Activated CD4-positive, alpha-beta memory T cell treated with anti-CD3 and anti-CD28 coated beads, Interleukin-2, amount 10 ng/mL, durations not matched to agents 7 days and 5 days (primary cell): ENCODE measurements at places on chromosomes 2 and 18. TPM values are rescaled to one million over a fixed set of nuclear protein-coding genes. Genes with fewer than 3 reads are reported as not detected.
A peak's percentile ranks its signal among the peaks of the same experiment; 100 is the strongest.

PDCD1 gene
- 17.9 TPM for total RNA-seq

DNA sequence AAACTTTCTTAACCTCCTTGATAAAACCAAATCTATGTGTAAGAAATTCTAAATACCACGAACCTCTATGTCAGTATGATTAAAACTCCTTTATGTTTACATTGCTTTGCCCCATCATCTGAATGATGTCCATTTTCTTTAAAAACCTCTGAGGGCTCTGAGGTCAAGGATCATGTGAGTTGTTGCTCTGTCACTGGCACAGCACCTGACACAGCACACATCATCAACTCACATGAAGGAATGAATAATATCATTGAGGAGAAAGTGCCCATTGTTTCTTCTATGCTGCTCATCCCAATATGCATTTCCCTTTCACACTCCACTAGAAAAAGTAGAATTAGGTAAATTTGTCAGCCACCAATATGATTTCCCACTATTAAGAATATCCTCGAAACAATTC, 1178.7 kb upstream of the NRXN1 start:
- no peak for DNase-seq
- no peaks in the 10 kb centered on the region for H3K36me3 ChIP-seq
- H3K27me3 ChIP-seq: no peaks in the 10 kb centered on the region
- no peak overlapping the region for H3K27ac ChIP-seq

DNA sequence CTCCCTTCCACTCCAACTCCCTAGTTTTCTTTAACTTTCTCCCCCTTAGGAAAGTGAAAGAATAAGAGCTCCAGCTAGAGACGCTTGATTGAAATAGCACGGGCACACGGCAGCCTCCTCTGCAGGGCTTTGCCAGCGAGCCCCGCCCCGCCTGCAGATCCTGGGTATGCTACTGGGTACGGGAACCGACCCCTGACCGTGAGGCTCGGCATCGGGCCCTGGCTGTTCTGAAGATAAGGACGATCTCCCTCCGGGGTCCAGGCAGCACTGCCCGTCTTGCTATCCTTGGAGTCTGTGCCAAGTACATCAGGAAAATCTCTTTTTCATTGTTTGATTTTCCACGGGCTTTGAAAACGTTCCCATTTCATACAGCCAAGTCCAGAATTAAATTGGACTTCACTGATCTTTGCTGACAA, 284.5 kb downstream of the MTX2 start:
- peaks cover 12% of the 10 kb centered on the region for H3K4me1 ChIP-seq
- no peaks in the 10 kb centered on the region for H3K36me3 ChIP-seq
- peak overlapping the region; percentile 48 for H3K4me3 ChIP-seq
- DNase-seq: peak; percentile 19
- no peak overlapping the region for H3K27ac ChIP-seq

NEU4 gene
- total RNA-seq: 0.38 TPM

DYSF gene
- total RNA-seq: not detected

DNA sequence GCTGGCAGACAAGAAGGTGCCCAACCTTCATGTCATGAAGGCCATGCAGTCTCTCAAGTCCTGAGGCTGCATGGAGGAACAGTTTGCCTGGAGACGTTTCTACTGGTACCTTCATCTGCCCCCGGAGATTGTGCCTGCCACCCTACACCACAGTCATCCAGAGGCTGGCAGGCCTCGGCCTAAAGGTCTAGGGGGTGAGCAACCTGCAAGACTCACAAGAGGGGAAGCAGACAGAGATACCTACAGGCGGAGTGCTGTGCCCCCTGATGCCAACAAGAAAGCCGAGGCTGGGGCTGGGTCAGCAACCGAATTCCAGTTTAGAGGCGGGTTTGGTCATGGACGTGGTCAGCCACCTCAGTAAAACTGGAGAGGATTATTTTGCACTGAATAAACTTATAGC, 12.0 kb upstream of the SERTAD2 start:
- peaks cover 18% of the 10 kb centered on the region for H3K4me1 ChIP-seq
- H3K36me3 ChIP-seq: no peaks in the 10 kb centered on the region
- DNase-seq: no peak

GRCh38 chr2:239393388-239393940, 7.4 kb downstream of the HDAC4 start:
- DNase-seq: no peak
- no peak overlapping the region for H3K4me3 ChIP-seq
- H3K36me3 ChIP-seq: peaks cover 19% of the 10 kb centered on the region
- peaks cover 25% of the 10 kb centered on the region for H3K4me1 ChIP-seq
- no peak overlapping the region for H3K27ac ChIP-seq
- H3K27me3 ChIP-seq: no peaks in the 10 kb centered on the region

ZNF892 gene
- total RNA-seq: 3.2 TPM

DNA sequence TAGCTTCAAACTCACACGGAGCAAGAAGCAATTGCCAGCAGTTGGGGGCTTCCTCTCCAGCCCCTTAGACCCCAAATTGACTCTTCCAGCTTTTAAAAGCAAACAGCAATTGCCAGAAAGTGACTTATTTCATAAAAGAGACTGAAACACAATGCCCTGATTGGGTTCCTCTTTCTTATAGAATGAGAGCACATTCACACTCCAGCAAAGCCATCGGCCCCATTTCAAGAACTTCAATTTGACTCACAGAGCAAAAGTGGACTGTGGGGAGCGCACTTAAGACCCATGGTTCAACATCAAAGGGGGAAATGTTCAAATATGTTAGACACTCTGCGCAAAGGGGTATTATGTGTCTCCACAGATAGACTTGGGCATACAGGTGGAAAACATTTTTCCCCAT, 484.7 kb downstream of the BCL11A start:
- no peak overlapping the region for H3K27ac ChIP-seq
- no peaks in the 10 kb centered on the region for H3K4me1 ChIP-seq
- H3K27me3 ChIP-seq: no peaks in the 10 kb centered on the region
- H3K36me3 ChIP-seq: no peaks in the 10 kb centered on the region
- DNase-seq: no peak
- H3K4me3 ChIP-seq: no peak overlapping the region

DNA sequence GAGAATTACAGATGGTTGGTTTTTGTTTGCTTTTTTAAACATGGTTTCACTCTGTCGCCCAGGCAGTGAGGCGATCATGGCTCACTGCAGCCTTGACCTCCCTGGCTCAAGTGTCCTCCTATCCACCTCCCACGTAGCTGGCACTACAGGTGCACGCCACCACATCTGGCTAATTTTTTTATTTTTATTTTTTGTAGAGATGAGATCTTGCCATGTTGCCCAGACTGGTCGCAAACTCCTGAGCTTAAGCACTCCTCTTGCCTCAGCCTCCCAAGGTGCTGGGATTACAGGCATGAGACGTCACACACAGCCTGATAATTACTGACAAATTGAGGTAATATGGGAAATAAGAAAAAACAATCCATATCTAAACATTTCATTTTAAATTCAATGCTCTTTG, 110.5 kb upstream of the ZSWIM2 start:
- no peak overlapping the region for H3K4me3 ChIP-seq
- no peaks in the 10 kb centered on the region for H3K4me1 ChIP-seq
- no peaks in the 10 kb centered on the region for H3K27me3 ChIP-seq

- H3K36me3 ChIP-seq: peaks cover 2% of the 10 kb centered on the region
- H3K4me1 ChIP-seq: peaks cover 14% of the 10 kb centered on the region
- peaks cover 4% of the 10 kb centered on the region for H3K27me3 ChIP-seq
- no peak overlapping the region for H3K27ac ChIP-seq
These were observed 28.7 kb downstream of the GAD1 start for GRCh38 chr2:170845343-170845742.

- H3K27ac ChIP-seq: no peak overlapping the region
- H3K27me3 ChIP-seq: no peaks in the 10 kb centered on the region
- no peaks in the 10 kb centered on the region for H3K4me1 ChIP-seq
- H3K36me3 ChIP-seq: no peaks in the 10 kb centered on the region
- no peak overlapping the region for H3K4me3 ChIP-seq
- no peak for DNase-seq
These were observed 657.1 kb upstream of the SOX11 start for GRCh38 chr2:5035057-5035488.

SLC40A1 gene
- 6.0 TPM for total RNA-seq

- H3K4me1 ChIP-seq: peaks cover 4% of the 10 kb centered on the region
- DNase-seq: no peak
- no peak overlapping the region for H3K4me3 ChIP-seq
- H3K27me3 ChIP-seq: peaks cover 13% of the 10 kb centered on the region
- H3K27ac ChIP-seq: no peak overlapping the region
These were observed 4.7 kb downstream of the SLC11A1 start for GRCh38 chr2:218386505-218387368.

SLC66A2 gene
- total RNA-seq: 28.6 TPM

CD207 gene
- not detected for total RNA-seq

- peak overlapping the region; percentile 31 for H3K27ac ChIP-seq
- peaks cover 53% of the 10 kb centered on the region for H3K36me3 ChIP-seq
- H3K27me3 ChIP-seq: no peaks in the 10 kb centered on the region
These were observed 88.5 kb upstream of the EMILIN2 start for GRCh38 chr18:2758309-2758708.

DNA sequence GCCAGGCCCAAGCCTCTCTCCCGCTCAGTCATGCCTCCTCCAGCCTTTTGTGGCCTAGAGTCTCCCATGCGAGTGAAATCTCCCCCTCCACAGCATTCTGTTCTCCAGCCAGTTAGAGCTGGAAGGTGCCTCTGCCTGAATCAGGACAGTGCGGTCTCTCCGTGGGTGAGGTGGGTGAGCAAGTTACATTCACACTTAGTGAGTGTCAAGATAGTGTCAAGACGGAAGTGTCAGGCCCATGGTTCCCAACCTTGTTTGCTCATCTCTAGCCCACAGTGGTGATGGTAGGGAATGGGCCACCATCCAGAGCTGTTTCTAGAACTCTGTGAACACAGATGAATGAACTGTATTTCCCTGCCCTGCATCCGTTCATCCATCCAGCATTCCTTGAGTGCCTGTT, 59.5 kb downstream of the LPIN1 start:
- no peak overlapping the region for H3K27ac ChIP-seq
- H3K4me3 ChIP-seq: no peak overlapping the region
- peaks cover 90% of the 10 kb centered on the region for H3K36me3 ChIP-seq
- DNase-seq: peak; percentile 12

GRCh38 chr18:48695671-48696070, 156.8 kb downstream of the CTIF start:
- no peaks in the 10 kb centered on the region for H3K36me3 ChIP-seq
- H3K27ac ChIP-seq: no peak overlapping the region
- H3K4me1 ChIP-seq: peaks cover 26% of the 10 kb centered on the region
- H3K27me3 ChIP-seq: no peaks in the 10 kb centered on the region
- no peak overlapping the region for H3K4me3 ChIP-seq

- no peak overlapping the region for H3K27ac ChIP-seq
- H3K4me1 ChIP-seq: no peaks in the 10 kb centered on the region
- no peaks in the 10 kb centered on the region for H3K36me3 ChIP-seq
- H3K27me3 ChIP-seq: no peaks in the 10 kb centered on the region
These were observed 198.9 kb upstream of the PIK3C3 start for GRCh38 chr18:41756141-41756540.

KRTCAP3 gene
- 7.5 TPM for total RNA-seq

GRCh38 chr2:62099523-62100175, 96.3 kb upstream of the B3GNT2 start:
- H3K4me3 ChIP-seq: no peak overlapping the region
- no peak overlapping the region for H3K27ac ChIP-seq
- H3K36me3 ChIP-seq: no peaks in the 10 kb centered on the region
- H3K27me3 ChIP-seq: no peaks in the 10 kb centered on the region
- no peaks in the 10 kb centered on the region for H3K4me1 ChIP-seq
- DNase-seq: no peak

GRCh38 chr2:231287696-231288095, 89.3 kb downstream of the ARMC9 start:
- H3K4me3 ChIP-seq: no peak overlapping the region
- peaks cover 9% of the 10 kb centered on the region for H3K27me3 ChIP-seq
- no peak overlapping the region for H3K27ac ChIP-seq
- no peaks in the 10 kb centered on the region for H3K4me1 ChIP-seq

GRCh38 chr2:36541891-36542595, 55.9 kb downstream of the FEZ2 start:
- H3K27me3 ChIP-seq: no peaks in the 10 kb centered on the region
- no peak overlapping the region for H3K27ac ChIP-seq
- no peak for DNase-seq
- no peak overlapping the region for H3K4me3 ChIP-seq

GRCh38 chr18:21831413-21831831, 90.8 kb downstream of the MIB1 start:
- no peak overlapping the region for H3K4me3 ChIP-seq
- no peaks in the 10 kb centered on the region for H3K27me3 ChIP-seq
- H3K36me3 ChIP-seq: peaks cover 9% of the 10 kb centered on the region
- DNase-seq: no peak

TMEM247 gene
- not detected for total RNA-seq

DNA sequence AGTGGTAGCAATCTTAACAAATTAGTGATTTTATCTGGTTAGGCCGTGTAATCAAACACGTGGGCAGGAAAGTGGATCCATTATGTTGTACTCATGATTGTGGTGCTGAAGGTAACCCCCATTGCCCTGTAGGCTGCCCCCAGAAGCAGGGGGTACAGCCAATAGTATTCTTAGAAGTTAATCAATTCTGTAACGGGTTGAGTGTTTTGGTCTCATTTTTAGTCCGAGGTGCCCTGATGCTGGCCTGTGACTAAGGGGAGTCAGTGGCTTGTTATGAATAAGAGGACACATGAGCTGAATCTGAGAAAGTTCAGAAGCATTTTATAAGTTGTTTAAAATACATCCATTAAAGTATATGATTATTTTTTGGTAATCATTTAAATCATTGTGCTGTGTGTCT, 8.6 kb downstream of the EPAS1 start:
- H3K4me1 ChIP-seq: peaks cover 44% of the 10 kb centered on the region
- no peak overlapping the region for H3K4me3 ChIP-seq
- peaks cover 40% of the 10 kb centered on the region for H3K27me3 ChIP-seq
- DNase-seq: no peak
- peaks cover 17% of the 10 kb centered on the region for H3K36me3 ChIP-seq

DNA sequence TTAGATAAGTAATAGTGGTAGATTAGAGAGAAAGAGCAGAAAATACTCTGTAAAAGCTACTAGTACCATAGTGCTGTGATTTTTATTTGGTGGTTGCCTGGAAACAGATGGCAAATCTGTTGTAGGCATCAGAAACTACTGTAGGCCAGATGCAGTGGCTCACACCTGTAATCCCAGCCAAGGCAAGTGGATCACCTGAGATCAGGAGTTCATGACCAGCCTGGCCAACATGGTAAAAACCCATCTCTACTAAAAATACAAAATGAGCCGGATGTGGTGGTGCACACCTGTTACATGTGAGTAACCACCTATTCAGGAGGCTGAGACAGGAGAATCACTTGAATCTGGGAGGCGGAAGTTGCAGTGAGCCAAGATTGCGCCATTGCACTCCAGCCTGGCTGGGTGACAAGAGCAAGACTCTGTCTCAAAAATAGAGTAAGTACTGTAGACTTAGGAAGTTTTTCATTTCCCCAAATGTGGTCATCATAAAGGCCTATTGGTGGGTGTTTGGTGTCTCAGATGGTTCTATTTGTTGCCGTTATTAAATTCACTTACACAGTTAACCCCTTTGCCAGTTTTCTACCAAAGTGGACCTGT, 79.6 kb downstream of the SPTBN1 start:
- H3K27ac ChIP-seq: no peak overlapping the region
- H3K4me3 ChIP-seq: no peak overlapping the region
- peaks cover 17% of the 10 kb centered on the region for H3K27me3 ChIP-seq
- H3K36me3 ChIP-seq: no peaks in the 10 kb centered on the region
- H3K4me1 ChIP-seq: peaks cover under 1% of the 10 kb centered on the region
